ENCODE measurements at places on chromosomes 6 and 20. TPM values are rescaled to one million over a fixed set of nuclear protein-coding genes. Genes with fewer than 3 reads are reported as not detected.

COL10A1 gene
- total RNA-seq, result 0.37 TPM

LTA gene
- not detected for total RNA-seq

PDE7B gene
- 2.5 TPM for total RNA-seq

EMILIN3 gene
- total RNA-seq, result under 0.01 TPM

ISM1 gene
- total RNA-seq, result 0.33 TPM

LY86 gene
- not detected for total RNA-seq

FAM217A gene
- total RNA-seq, result not detected

THEMIS gene
- total RNA-seq, result not detected

PLN gene
- total RNA-seq, result 0.11 TPM

HLA-DQA1 gene
- not detected for total RNA-seq

KCNK5 gene
- under 0.01 TPM for total RNA-seq

ZBP1 gene
- not detected for total RNA-seq

RAET1E gene
- 0.11 TPM for total RNA-seq

HEY2 gene
- total RNA-seq, result not detected

DEFB132 gene
- total RNA-seq, result not detected

SDC4 gene
- 129 TPM for total RNA-seq

ABCC10 gene
- total RNA-seq, result 24.6 TPM

TSPYL1 gene
- total RNA-seq, result 83.9 TPM

EPPIN gene
- total RNA-seq, result not detected

CYP21A2 gene
- not detected for total RNA-seq

CST2 gene
- not detected for total RNA-seq

OR2H1 gene
- not detected for total RNA-seq

PKIB gene
- total RNA-seq, result 3.8 TPM

GGTLC1 gene
- total RNA-seq, result not detected

GPR6 gene
- total RNA-seq, result not detected

EBF4 gene
- total RNA-seq, result 1.2 TPM

DDAH2 gene
- 39.3 TPM for total RNA-seq

IRAK1BP1 gene
- 5.4 TPM for total RNA-seq

CLPSL1 gene
- not detected for total RNA-seq

RAB22A gene
- 18.6 TPM for total RNA-seq

MAP1LC3A gene
- total RNA-seq, result 6.5 TPM

NOX3 gene
- total RNA-seq, result not detected

FAM209B gene
- total RNA-seq, result not detected

LAMP5 gene
- total RNA-seq, result under 0.01 TPM

CAPN11 gene
- total RNA-seq, result not detected

GINM1 gene
- total RNA-seq, result 39.7 TPM

HRH3 gene
- total RNA-seq, result not detected
